Lung (tissue), 17 donors: ENCODE measurements at places on chromosomes 5 and 9. TPM values are rescaled to one million over a fixed set of nuclear protein-coding genes. Genes with fewer than 3 reads are reported as not detected.

Gene CNTFR
- total RNA-seq = 3.3 TPM

- H3K27me3 ChIP-seq = no peaks in the 10 kb centered on the region
- H3K27ac ChIP-seq = no peak overlapping the region
- H3K36me3 ChIP-seq = no peaks in the 10 kb centered on the region
- DNase-seq = no peak
- no peak overlapping the region for H3K4me3 ChIP-seq
Measured at GRCh38 chr5:159668556-159668955, 247.7 kb upstream of the ADRA1B start.

Gene ECSCR
- total RNA-seq = 46.7 TPM

Gene MOB3B
- 8.7 TPM for total RNA-seq

- no peaks in the 10 kb centered on the region for H3K27me3 ChIP-seq
- no peaks in the 10 kb centered on the region for H3K36me3 ChIP-seq
- DNase-seq = no peak
- H3K27ac ChIP-seq = no peak overlapping the region
Measured at GRCh38 chr5:62097361-62097760, 208.6 kb upstream of the KIF2A start.

DNA sequence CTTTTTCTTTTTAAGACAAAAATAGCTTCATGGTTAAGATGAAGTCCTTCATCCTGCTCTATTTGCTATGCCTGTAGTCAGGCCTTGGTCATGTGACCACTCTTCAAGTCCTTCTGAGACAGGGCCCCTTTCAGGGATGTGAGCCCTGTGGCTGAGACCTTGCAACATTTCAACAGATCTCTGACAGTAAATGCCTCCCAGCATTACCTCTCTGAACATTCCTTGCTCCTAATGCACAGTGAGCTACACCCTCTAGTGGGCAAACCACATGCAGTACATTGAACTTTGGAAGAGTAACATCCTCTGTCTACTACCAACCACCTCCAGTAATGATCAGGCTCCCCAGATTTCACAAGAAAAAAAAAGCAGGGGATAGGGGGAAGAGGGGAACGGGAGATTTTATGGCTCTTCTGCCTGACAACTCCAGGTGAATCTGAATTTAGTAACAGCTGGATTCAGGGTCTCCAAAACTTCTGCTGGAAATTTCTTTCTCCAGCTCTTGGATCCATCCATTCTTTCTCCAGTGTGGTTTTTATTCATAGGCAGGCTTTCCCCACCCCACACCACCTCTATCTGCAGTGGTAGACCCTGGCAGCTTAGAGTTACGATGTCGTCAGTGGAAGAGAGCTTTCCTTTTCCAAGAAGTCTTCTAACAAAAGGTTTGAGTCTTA, 8.9 kb upstream of the FBXO38 start:
- no peaks in the 10 kb centered on the region for H3K27me3 ChIP-seq
- H3K27ac ChIP-seq = no peak overlapping the region
- H3K36me3 ChIP-seq = no peaks in the 10 kb centered on the region

DNA sequence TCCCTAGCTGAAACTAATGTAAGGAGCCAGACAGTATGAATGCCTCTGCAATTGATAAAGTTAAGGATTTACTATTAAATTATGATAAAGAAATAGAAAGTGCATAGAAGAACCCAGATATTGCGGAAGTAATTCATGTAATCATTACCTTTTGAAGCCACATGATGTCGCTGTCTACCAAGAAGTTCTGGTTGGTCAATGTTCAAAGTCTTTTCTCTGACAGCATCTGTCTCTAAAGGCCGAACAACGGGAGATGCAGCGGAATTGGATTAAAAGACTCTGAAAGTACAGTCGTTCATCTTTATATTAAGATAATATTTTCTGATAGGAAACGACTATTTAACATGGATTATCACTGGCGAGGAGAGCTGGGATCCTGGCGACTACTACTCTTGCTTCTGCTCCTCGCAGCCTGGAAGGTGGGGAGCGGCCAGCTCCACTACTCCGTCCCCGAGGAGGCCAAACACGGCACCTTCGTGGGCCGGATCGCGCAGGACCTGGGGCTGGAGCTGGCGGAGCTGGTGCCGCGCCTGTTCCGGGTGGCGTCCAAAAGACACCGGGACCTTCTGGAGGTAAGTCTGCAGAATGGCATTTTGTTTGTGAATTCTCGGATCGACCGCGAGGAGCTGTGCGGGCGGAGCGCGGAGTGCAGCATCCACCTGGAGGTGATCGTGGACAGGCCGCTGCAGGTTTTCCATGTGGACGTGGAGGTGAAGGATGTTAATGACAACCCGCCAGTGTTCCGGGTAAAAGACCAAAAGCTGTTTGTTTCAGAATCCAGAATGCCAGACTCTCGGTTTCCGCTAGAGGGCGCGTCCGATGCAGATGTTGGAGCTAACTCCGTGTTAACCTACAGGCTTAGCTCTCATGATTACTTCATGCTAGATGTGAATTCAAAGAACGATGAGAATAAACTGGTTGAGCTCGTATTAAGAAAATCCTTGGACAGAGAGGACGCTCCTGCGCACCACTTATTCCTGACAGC, at the start of gene PCDHA8:
Gene PCDHA8, plus strand, starts transcription at position 210 of the 985 bp plus-strand sequence. Its CDS starts 135 bp downstream, at position 345.
- no peak for DNase-seq
- no peaks in the 10 kb centered on the region for H3K4me1 ChIP-seq
- no peak within 1 kb of the TSS for H3K27ac ChIP-seq
- H3K27me3 ChIP-seq = no peaks in the 10 kb centered on the region
- H3K36me3 ChIP-seq = no peaks in the 10 kb centered on the region
- H3K4me3 ChIP-seq = no peak within 1 kb of the TSS

- peaks cover 16% of the 10 kb centered on the region for H3K27me3 ChIP-seq
- no peak overlapping the region for H3K4me3 ChIP-seq
- H3K27ac ChIP-seq = no peak overlapping the region
- no peak for DNase-seq
- no peaks in the 10 kb centered on the region for H3K36me3 ChIP-seq
Measured at GRCh38 chr9:32776201-32776600, 7.1 kb upstream of the TMEM215 start.

GRCh38 chr9:71647094-71647591, 121.2 kb downstream of the CEMIP2 start:
- no peaks in the 10 kb centered on the region for H3K36me3 ChIP-seq
- H3K27me3 ChIP-seq = no peaks in the 10 kb centered on the region
- H3K4me3 ChIP-seq = no peak overlapping the region
